ENCODE measurements at places on chromosomes 13 and 19. TPM values are rescaled to one million over a fixed set of nuclear protein-coding genes. Genes with fewer than 3 reads are reported as not detected.

DNA sequence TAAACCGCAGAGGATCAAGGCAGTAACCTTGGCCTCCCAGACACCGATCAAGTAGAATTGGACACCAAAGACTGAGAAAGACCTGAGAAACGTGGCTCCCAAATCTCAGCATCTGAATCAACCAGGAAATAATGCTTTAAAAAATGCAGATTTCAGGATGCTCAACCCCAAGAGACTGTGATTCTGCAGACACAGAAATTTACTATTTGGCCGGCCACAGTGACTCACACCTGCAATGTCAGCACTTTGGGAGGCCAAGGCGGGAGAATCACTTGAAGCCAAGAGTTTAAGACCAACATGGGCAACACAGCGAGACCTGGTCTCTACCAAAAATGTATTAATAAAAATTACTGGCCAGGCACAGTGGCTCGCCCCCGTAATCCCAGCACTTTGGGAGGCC is 6.2 kb downstream of the ABCC4 start:
- no peak overlapping the region for H3K27ac ChIP-seq
- no peaks in the 10 kb centered on the region for H3K27me3 ChIP-seq
- DNase-seq, result peak; percentile 4
- H3K4me3 ChIP-seq, result no peak overlapping the region
- H3K36me3 ChIP-seq, result no peaks in the 10 kb centered on the region

DNA sequence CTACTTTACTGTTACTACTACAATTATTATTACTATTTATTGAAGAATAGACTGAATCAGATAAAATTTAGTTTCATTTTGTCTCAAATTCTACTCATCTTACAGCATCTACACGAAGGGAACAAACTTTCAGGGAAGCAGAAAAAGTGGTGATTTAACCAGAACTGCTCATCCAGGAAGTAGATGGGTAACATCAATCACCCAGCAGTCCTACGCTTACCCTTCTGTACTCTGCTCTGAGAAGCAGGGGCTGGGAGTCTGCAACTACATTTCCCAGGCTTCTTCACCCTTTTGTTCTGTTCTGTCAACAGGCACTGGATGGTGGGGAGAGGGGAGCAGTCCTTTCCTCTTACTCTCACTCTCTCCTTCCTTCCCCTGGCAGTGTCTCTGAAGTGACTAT is 31.4 kb upstream of the GGACT start:
- no peak for DNase-seq
- H3K27me3 ChIP-seq, result no peaks in the 10 kb centered on the region
- no peak overlapping the region for H3K4me3 ChIP-seq
- no peaks in the 10 kb centered on the region for H3K4me1 ChIP-seq
- H3K36me3 ChIP-seq, result no peaks in the 10 kb centered on the region

DNA sequence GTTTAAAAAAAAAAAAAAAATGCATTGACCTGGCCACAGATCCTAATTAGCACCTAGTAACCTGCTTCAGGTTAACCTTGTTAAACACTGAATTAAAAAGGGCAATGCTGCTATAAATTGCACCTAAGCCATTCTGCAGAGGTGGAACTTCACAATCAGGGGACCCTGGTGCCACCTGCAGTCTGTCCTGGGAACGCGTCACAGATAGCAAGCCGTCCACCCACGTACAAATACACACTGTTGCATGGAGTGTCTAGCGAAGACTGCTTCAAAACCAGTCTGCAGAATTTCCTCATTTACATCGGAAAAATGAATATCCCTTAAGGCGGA is 169.3 kb downstream of the COL4A1 start:
- H3K4me1 ChIP-seq, result peaks cover 7% of the 10 kb centered on the region
- H3K4me3 ChIP-seq, result peak overlapping the region; percentile 72
- no peak overlapping the region for H3K27ac ChIP-seq
- no peaks in the 10 kb centered on the region for H3K27me3 ChIP-seq
- H3K36me3 ChIP-seq, result no peaks in the 10 kb centered on the region

GRCh38 chr13:60369242-60369641 is 27.8 kb upstream of the TDRD3 start:
- no peak overlapping the region for H3K27ac ChIP-seq
- H3K4me1 ChIP-seq, result no peaks in the 10 kb centered on the region
- no peak overlapping the region for H3K4me3 ChIP-seq
- H3K36me3 ChIP-seq, result no peaks in the 10 kb centered on the region
- DNase-seq, result peak; percentile 7

DNA sequence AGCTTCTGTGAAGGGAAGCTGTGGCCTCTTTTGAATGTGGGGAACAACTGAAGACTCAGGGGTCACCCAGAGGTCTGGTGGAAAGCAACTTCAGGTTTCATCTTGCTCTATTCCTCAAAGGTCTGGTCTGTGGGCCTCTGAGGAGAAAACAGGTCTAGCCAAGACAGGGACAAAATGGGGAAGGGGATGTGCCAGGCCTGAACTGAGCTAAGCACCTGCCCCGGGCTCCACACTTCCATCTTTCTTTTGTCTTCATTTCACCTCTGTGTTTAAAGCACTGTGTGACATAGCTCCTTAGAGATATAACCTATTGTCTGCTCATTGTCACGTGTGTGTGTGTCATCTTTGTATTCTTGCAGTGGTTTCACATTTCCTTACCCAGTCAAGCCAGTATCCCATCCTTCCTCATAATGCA is 19.9 kb upstream of the GDF15 start:
- no peak overlapping the region for H3K4me3 ChIP-seq
- no peaks in the 10 kb centered on the region for H3K36me3 ChIP-seq
- peak; percentile 24 for DNase-seq
- no peak overlapping the region for H3K27ac ChIP-seq
- no peaks in the 10 kb centered on the region for H3K27me3 ChIP-seq

- H3K27me3 ChIP-seq, result no peaks in the 10 kb centered on the region
- DNase-seq, result no peak
- no peak overlapping the region for H3K4me3 ChIP-seq
- no peaks in the 10 kb centered on the region for H3K36me3 ChIP-seq
Observed at GRCh38 chr19:50974702-50975556, 5.5 kb upstream of the KLK6 start.

DNA sequence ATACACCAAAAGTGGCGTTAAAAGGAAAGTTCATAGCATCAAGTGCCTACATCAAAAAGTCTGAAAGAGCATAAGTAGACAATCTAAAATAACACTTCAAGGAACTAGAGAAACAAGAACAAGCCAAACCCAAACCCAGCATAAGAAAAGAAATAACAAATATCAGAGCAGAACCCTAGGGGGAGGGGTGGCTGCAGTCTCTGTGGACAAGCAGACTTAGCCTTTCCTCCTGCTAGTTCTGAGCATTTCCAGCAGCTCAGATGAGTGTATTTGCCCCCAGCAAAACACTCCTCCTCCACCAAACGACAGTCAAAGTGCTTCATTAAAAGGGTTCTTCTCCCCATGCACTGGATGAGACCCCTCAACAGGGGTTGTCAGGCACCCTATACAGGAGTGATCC is 7.1 kb upstream of the ZNF90 start:
- no peaks in the 10 kb centered on the region for H3K27me3 ChIP-seq
- no peak overlapping the region for H3K27ac ChIP-seq
- no peak for DNase-seq
- H3K4me1 ChIP-seq, result no peaks in the 10 kb centered on the region
- no peaks in the 10 kb centered on the region for H3K36me3 ChIP-seq

DNA sequence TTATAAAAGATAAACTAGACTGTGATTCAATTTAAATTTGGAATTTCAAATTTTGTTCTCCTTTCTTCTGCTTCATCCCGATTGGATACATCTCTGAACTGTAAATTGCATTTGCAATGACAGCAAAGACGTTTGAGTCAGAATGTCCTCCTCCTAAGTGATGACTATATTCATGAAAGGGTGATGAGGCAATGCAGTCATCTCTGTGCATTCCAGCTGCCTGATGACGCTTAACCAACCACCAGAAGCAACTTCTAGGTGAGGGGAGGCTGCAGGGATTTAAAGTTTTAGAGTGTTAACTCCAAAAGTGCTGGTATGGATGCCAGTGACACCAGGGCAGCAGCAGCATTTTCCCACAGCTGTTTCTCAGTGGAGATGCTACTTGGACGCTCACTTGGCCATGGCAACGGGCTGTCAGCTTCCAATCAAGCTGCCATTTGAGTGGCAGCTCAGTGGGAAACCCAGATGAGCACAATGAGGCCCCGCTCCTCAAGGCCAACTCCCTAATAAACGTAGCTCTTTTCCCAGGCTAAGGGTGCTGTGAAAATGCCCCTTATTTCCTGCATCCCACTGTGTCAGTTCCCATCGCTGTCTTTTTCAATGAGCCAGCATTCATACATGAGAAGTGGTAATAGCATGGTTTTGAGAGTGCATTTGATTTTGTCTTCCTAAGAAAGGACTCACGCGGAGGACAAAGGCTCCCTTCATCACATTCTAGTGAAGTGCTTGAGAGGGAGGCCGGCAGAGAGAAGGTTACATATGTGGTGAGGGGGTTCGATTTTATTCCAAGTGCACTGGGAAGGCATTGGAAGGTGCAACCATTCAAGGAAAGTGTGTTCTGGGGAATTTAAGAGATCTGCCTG is 45.2 kb upstream of the AMER2 start:
- no peak overlapping the region for H3K4me3 ChIP-seq
- peaks cover 19% of the 10 kb centered on the region for H3K27me3 ChIP-seq
- peak; percentile 70 for DNase-seq
- H3K4me1 ChIP-seq, result peaks cover 9% of the 10 kb centered on the region
- no peaks in the 10 kb centered on the region for H3K36me3 ChIP-seq

DNA sequence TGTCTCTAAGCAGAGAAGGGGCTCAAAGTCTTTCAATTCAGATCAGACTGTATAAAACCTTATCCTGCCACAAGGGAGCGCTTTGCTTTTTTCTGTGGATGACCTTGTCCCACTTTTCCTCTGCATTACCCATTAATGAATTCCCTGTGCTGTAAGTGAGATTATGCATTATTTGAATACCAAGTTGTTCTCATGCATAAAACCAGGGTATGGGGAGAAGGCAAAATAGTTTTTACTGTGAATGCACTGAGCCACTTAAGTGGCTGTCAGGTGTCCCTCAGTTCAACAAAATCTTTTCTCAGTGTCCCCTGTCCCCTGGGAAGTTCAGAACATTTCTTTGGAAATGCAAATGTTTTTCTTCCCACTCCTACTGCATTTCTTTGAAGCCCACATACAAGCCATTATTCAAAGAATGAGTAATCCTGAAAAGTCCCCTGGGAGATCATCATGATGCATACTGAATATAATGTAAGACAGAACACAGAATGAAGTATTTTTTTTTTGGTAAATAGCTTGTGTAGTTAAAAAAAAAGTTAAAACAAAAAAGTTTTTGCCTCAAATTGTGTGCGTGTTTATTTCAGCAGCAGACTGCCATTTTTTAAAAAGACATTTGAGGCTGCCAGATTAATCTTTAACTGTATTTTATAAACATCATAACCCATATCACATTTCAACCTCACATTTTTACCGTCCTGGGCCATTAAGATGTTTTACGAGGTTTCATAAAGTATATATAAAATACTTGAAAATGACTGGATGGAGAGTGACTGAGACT is 506.7 kb upstream of the PCDH9 start:
- no peaks in the 10 kb centered on the region for H3K27me3 ChIP-seq
- no peaks in the 10 kb centered on the region for H3K36me3 ChIP-seq
- H3K4me1 ChIP-seq, result no peaks in the 10 kb centered on the region
- no peak overlapping the region for H3K4me3 ChIP-seq
- peak; percentile 35 for DNase-seq

- H3K4me3 ChIP-seq, result no peak overlapping the region
- H3K36me3 ChIP-seq, result no peaks in the 10 kb centered on the region
- H3K27ac ChIP-seq, result no peak overlapping the region
- no peaks in the 10 kb centered on the region for H3K4me1 ChIP-seq
Observed at GRCh38 chr13:63773476-63773875, 2357.8 kb upstream of the PCDH20 start.

DNA sequence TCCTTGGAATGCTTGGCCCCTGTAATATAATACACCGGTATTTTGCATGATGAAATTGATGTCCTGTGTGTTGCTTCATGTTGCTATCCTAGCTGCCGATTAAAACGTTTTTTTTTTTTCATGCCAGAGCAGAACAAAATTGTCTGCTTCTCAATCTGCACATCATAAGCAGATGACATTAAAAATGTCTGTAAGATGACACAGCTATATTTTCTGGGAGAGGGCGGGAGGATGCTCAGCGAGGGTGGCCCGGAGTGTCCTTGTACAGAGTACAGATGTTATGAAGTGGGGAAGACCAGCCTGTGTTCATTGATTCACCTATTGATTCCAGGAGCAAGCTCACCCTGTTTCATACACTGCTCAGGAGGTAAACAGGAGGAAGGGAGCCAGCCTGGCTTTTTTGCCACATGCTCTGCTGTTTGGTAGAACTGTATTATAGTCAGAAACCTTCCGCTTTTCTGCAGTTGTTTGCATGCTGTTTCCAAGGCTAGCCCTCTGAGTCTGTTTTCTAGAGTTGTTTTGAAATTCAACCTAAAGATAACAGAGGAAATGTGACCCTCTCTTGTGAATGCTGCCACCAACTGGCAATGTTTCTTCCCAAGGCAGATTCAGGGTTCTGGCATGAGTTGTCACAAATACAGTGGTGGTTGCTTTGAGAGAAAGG is 4.7 kb upstream of the IRS2 start:
- no peak overlapping the region for H3K4me3 ChIP-seq

CLEC17A gene
- total RNA-seq, result not detected

ING1 gene
- 8.2 TPM for total RNA-seq

ZNF28 gene
- 12.9 TPM for total RNA-seq

ZNF541 gene
- total RNA-seq, result not detected

KISS1R gene
- not detected for total RNA-seq

SPRY2 gene
- 22.3 TPM for total RNA-seq

IL17D gene
- total RNA-seq, result 0.54 TPM

SMAD9 gene
- 10.8 TPM for total RNA-seq

CEACAM5 gene
- not detected for total RNA-seq
